Skeletal muscle cell (primary cell): ENCODE measurements at places on chromosomes 12 and 14.

DNA sequence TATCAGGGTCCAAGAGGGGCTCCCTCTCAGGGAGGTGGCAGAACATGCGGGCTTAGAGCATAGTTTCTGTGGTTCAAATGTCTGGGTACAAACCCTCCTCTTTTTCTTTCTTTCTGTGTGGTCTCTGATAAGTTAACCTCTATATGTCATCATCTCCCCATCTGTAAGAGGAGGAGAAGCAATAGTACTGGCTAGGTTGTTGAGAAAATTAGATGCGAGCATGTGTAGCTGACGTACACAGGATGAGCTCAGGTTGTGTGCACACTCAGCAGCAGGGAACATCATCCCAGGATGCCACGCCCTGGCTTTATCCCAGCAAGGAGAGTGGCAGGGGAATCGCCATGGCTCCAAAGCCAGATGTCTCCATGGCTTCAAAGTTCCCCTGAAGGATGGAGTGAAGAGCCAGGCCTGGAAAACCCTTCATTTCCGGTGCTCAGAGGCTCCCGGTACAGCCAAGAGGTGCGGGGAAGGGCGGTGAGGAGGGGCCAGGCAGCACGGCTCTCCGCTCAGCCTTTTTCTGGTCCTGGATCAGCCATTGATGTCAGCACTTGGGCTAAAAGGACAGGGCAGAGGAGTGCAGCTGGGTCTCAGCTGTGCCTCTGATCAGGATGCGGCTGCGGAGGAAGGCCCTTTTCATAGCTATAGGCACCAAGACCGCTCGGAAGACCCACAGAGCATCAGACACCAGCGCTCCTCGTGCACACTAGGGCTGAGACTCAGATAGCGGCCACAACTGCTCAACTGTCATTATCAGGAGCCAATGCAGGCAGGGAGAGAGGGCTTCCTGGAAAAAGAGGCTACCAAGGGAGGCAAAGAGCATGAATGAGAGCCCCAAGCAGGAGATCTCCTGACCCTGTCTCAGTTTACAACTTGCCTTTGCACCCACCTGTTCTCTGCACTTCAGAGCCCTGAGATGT lies 41.5 kb downstream of the ARL6IP4 start:
- DNase-seq, result no peak

DNA sequence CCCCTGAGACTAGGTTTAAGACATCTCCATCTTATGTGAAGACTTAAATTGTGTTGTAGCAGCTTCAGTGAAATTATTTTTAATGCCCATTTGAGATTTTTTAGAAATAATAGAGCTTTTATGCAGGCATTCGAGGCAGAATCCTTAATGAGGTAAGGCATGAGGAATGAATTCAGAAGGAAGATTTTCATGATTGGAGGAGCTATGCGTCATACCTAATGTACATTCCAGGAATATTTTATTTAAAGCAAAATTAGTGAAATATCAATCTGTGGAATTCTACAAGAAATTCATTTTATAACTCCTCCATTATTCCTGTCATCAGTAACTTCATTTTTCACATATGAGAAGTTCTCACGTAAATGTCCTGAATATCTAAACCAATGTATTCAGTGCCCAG lies 36.0 kb upstream of the GARIN6 start:
- DNase-seq, result no peak

GRCh38 chr12:700016-700415 lies 36.8 kb upstream of the NINJ2 start:
- no peak for DNase-seq

GRCh38 chr14:104342435-104343293 lies 204.3 kb downstream of the KIF26A start:
- no peak for DNase-seq

DNA sequence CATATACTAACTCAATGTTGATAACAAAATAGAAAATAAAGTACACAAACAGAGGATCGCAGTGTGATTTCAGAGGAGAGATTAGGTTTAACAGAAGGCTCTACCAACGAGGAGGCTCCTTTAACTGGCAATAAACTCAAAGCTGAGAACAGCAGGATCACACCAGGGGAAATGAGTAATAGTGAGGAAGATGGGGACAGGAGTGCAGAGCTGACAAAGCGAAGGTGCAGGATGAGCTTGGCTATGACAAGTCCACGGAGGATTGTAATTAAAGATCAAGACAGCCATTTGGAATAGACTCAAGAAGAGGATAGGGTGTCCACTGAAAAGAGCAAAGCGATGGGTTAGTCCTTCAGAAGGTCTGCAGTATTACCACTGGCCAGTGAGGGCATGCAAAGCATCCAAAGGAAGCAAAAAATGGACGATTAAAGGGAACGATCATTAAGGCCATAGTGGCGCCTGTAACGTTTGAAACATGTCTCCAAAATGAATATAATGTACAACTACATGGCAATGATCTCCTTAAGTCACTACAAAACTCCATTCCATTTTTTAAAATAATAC lies 85.3 kb downstream of the GRIN2B start:
- DNase-seq, result no peak
